ENCODE measurements at places on chromosomes 7 and 10.

- DNase-seq: peak; percentile 100
These were observed at the start of gene ZFAND2A for GRCh38 chr7:1159891-1160669. TSS of gene ZFAND2A (minus strand) at chr7:1160196. CDS start at chr7:1158212, 1,984 bp downstream.

- peak; percentile 84 for DNase-seq
These were observed 5.1 kb upstream of the EMX2 start for GRCh38 chr10:117537436-117537903.

- no peak for DNase-seq
These were observed 462.3 kb upstream of the PCDH15 start for GRCh38 chr10:55263327-55263726.

GRCh38 chr10:58648131-58648530, 135.5 kb downstream of the BICC1 start:
- DNase-seq: no peak

GRCh38 chr10:122559228-122559627, 1.3 kb upstream of the DMBT1 start:
- no peak for DNase-seq

Measured in AG08396 (cell line).